ENCODE measurements at places on chromosomes 5 and 9. TPM values are rescaled to one million over a fixed set of nuclear protein-coding genes. Genes with fewer than 3 reads are reported as not detected.

TEX48 gene
- not detected for total RNA-seq

NOTCH1 gene
- total RNA-seq, result 30.1 TPM

BRINP1 gene
- not detected for total RNA-seq

SPACA9 gene
- 3.4 TPM for total RNA-seq

MYMK gene
- total RNA-seq, result not detected

TRMO gene
- total RNA-seq, result 22.9 TPM

JAKMIP2 gene
- not detected for total RNA-seq

PCDHGA9 gene
- total RNA-seq, result 1.4 TPM

SPEF2 gene
- total RNA-seq, result 1.1 TPM

DAPK1 gene
- total RNA-seq, result 25.6 TPM

PLEKHG4B gene
- total RNA-seq, result not detected

WDR55 gene
- 21.1 TPM for total RNA-seq

PHYHD1 gene
- 22.2 TPM for total RNA-seq

ATP10B gene
- total RNA-seq, result not detected

GRXCR2 gene
- not detected for total RNA-seq

IGFBPL1 gene
- not detected for total RNA-seq

ADAMTS2 gene
- total RNA-seq, result 162 TPM

PIK3R1 gene
- 20.3 TPM for total RNA-seq

Data from cardiac atrium fibroblast (primary cell).